Fibroblast of skin of left quadriceps (primary cell): ENCODE measurements at places on chromosomes 12 and 14.

DNA sequence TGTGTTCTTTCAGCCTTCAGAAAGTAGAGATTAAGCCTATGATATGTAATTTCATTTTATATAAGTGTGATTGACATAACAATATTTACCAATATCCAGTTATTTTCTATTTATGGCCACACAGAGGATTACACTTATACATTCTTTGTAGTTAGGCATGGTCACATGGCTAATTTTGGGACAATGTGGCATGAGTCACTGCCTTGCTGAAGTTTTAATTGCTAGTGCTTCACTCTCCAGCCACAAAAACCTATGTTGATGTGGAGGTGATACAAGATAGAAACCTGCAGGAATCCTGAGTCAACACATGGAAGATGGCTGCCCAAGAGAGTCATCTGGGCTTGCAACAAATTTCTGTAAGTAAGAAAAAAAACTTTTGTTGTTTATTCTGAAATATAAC, 17.0 kb downstream of the CLEC14A start:
- no peak for DNase-seq

DNA sequence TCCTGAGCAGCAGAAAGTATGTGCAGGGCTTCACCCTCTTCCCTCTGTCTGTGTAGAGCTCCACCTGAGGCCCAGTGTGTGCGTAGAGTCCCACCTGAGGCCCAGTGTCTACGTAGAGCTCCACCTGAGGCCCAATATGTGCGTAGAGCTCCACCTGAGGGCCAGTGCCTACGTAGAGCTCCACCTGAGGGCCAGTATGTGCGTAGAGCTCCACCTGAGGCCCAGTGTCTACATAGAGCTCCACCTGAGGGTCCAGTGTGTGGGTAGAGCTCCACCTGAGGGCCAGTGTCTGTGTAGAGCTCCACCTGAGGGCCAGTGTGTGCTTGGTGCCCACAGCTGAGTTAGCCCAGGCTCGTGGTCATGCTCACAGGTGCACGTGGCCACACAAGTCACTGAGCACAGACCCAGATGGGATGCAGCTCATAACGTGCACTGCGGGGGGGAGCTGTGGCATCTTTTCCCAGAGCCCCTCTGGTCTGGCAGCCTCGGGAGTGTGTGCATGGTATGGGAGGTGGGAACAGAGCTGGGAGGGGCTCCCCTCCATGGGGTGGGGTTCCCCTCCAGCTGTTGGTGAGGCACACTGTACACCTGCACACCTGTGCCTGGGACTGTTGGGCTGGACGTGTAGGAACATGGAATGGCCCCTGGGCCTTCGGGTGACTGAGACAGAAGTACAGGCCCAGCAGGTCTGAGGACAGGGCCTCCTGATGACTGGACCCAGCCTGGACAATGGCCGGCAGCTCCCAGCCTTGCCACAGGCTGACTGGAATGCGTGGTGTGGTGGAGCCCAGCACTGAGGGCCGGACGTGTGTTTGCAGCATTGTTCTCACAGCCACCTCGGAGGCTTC, 20.1 kb downstream of the PACS2 start:
- no peak for DNase-seq

DNA sequence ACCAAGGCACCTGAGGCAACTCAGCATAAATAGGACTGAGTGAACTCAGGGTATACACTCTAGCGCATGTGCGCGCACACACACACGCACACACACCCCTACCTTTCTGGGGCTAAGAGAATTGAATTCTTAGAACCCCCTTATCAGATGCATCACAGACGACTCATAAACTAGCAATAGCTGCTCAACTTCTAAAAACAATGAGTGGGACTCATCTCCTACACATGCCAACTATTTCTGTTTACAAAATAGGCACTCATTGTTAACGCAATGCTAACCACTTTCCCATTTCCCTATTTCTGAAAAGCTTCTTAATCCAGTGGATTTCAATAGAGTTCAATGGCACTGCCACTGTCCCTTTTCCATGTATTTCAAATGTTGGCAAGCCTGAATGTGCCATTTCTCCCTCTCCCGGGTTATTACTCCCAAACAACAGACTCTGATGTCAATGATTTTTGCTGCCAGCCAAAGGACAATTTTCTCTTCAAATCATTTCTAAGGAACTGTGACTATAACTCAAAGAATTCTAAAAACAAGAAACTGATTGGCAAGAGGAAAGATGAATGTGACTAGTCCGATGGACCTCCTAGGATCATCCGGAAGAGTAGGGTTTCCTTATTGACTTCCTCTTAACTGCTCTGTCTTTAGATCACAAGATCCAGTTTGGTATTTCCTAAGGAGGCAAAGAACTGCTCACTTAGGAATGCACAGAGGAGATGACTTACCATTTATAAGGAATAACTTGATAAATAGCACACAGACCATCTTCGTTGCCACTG, 48.8 kb downstream of the SLC38A1 start:
- peak; percentile 35 for DNase-seq

- DNase-seq = peak; percentile 15
These were observed 262.7 kb downstream of the ATP23 start for GRCh38 chr12:58204071-58204470.

- no peak for DNase-seq
These were observed 143.9 kb upstream of the TMEM132C start for GRCh38 chr12:128123096-128123495.

DNA sequence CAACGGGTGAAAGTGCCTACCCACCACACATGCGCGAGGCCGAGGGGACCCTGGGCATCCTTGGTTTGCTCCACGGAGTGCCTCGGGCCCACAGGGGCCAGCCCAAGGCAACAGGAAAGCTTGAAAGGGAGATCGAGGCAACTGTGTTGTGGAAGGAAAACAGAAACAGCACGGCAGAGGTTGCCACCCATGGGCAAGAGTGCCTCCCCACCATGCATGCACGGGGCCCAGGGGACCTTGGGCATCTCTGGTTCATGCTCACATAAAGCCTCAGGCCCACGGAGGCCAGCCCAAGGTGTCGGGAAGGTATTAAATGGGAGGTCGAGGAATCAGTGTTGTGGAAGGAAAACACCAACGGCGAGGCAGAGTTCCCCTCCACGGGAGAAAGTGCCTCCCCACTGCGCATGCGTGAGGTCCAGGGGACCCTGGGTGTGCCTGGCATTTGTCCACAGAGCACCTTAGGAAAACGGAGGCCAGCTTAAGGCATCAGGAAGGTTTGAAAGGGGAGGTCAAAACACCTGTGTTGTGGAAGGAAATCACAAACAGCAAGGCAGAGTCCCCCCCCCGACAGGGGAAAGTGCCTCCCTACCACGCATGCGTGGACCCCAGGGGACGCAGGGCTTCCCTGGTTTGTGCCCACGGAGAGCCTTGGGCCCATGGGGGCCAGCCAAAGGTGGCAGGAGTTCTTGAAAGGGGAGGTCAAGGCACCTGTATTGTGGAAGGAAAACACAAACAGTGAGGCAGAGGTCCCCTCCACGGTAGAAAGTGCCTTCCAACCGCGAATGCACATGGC, 367.3 kb downstream of the ALG10 start:
- no peak for DNase-seq
